ENCODE measurements at places on chromosomes 2 and 18.

- no peak for DNase-seq
Measured at GRCh38 chr2:163697846-163698637, 37.8 kb downstream of the FIGN start.

DNA sequence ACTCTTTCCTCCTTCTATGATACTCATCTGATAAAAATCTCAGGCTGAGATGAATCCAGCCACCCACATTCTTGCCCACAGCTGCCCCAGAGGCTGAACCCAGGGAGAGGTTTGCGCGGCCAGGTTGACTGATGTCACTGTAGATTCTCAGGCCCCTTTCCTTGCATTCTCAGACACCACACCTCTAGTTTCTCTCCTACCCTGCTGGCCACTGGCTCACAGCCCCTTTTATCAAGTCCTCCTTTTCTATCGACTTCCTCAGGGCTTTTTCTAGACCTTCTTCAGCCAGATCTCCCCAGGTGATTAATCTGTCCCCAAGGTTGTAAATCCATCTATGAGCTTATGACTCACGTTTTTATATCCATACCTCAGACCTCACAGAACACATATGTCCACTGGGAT is 99.8 kb downstream of the TACR1 start:
- no peak for DNase-seq

GRCh38 chr2:78427170-78427569 is 598.3 kb upstream of the REG3G start:
- no peak for DNase-seq

DNA sequence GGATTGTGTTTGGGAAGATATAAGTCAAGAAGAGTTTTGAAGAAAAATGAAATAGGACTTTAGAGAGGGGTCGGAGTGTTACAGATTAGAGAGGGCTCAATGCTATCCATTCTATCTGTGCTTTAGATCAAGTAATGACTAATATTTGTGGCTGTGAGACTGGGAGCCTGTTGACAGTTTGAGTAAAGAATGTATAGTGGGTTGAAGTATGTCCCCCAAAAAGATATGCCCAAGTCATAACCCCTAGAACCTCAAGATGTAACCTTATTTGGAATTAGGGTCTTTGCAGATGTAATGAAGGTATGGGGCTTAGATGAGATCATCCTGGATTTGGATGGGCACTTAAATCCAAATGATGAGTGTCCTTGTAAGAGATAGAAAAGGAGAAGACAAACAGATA is 55.3 kb upstream of the SERPINE2 start:
- DNase-seq = no peak

DNA sequence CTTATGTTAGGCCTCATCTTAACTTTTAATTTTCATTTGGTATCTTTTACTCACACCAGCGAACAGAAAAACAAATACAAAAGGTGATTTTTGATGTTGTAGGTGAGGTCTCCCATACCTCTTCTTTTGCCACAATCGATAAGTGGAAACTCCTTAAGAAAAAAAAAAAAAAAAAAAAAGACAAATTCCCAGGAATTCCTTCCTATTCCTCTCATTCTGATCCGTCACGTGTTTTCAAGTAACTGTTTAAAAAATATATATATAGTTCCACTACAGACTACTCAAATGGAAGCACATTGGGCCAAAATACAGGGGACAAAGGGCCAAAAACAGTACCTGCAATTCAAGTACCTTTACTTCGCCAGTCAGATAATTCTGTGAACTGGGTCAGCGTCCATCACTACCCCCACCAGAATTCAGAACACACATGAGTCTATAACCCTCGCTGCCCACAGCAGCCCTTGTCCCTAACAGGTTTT is 16.5 kb downstream of the NMUR1 start:
- no peak for DNase-seq

GRCh38 chr2:7057865-7058400 is 140.7 kb downstream of the RNF144A start:
- DNase-seq = no peak

DNA sequence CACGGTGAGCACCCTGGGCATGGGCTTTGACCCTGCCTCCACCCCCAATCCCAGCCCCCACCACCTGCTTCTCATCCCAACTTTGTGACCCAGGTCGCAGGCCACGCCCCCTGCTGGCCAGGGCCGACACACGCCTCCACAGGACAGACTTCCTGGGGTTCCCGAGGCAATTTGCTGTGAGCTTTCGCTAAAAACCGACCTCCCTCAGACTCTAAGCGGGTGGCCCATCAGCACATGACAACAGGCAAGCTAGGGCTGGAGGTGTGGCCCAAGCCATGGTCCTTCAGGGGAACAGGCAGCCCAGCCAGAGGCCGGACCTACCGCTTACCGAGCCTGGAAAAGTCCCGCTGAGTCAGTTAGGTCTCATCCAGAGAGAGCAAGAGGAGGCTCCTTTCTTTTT is 31.9 kb downstream of the C1QL2 start:
- DNase-seq = no peak

DNA sequence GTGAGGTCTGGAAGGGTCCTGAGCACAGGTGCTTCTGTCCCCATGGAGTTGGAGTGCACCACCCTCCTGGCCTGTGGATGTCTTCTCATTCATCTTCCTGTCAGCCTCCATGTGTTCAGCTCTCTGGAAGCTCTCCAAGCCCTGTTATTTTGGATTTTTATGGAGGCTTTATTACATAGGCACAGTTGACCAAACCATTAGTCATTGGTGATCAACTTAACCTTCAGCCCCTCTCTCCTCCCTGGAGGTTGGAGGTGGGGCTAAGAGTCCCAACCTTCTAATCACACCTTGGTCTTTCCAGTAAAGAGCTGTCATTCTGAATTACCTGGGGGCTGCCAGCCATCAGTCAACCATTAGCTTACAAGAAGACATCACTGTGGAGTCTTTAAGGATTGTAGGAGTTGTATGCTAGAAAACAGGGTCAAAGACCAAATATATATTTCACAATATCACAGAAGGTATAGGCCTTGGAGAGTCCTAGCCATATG is 7.5 kb upstream of the MCFD2 start:
- no peak for DNase-seq

- DNase-seq = no peak
Measured at GRCh38 chr2:207960090-207960489, 65.2 kb downstream of the PLEKHM3 start.

GRCh38 chr2:159090514-159091201 is 122.2 kb downstream of the TANC1 start:
- DNase-seq = no peak

- no peak for DNase-seq
Measured at GRCh38 chr18:24704946-24705630, 244.7 kb downstream of the HRH4 start.

DNA sequence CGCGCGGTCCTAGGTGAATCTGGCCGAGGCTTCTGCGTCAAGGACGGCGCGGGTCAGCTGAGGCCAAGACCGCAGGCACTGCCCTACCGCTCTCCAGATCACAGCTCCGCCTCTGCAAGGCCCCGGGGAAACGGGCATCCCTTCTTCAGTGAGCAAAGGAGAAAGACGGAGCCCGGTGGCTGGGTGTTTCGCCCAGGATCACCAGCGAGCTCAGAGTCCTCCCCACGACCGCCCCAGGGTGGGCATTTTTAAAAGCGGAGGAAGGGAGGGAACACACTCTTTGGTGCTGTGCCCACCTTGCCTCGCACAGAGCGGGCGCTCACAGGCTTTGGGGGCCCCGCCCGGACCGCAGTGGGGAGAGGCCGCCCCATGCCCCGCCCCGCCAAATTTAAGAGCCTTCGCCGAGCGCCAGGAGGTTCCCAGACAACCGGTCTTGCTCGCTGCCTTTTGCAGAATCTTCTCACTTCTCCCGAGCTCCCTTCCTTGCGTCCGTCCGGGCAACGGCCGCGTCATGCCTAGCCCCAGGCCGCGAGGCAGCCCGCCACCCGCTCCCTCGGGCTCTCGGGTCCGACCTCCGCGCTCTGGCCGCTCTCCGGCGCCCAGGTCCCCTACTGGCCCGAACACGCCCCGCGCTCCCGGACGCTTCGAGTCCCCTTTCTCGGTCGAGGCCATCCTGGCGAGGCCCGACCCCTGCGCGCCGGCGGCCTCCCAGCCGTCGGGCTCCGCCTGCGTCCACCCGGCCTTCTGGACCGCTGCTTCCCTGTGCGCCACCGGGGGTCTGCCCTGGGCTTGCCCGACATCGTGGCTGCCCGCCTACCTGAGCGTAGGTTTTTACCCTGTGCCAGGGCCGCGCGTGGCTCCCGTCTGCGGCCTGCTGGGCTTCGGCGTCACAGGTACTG is at the start of gene NOTO:
TSS of gene NOTO (plus strand) at position 419 of the 899 bp plus-strand sequence. CDS start at position 512, 93 bp downstream.
- DNase-seq = no peak

DNA sequence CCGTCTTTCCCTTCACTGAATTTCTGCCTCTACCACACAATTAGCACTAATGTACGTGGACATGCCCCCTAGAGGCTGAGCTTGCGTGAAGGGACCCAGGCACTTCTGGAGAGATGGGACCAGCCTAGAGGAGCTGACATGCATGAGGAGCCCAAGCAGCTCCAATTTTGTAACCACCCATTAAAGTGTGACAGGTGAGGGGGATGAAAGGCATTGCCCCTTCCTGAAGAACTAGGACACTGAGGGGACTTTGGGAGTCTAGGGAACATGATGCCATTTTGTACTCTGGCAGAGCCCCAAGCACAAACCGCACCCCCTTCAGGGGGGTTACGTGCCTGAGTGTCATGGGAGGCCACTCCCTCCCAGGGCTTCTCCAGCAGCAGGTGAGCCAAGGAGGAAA is 63.6 kb downstream of the HNRNPLL start:
- no peak for DNase-seq

GRCh38 chr2:55618025-55618274 is 528 bp upstream of the PPP4R3B start:
- no peak for DNase-seq

- DNase-seq = no peak
Measured at GRCh38 chr2:40418614-40419363, 33.1 kb downstream of the SLC8A1 start.

- no peak for DNase-seq
Measured at GRCh38 chr2:221322741-221323140, 249.4 kb downstream of the EPHA4 start.

DNA sequence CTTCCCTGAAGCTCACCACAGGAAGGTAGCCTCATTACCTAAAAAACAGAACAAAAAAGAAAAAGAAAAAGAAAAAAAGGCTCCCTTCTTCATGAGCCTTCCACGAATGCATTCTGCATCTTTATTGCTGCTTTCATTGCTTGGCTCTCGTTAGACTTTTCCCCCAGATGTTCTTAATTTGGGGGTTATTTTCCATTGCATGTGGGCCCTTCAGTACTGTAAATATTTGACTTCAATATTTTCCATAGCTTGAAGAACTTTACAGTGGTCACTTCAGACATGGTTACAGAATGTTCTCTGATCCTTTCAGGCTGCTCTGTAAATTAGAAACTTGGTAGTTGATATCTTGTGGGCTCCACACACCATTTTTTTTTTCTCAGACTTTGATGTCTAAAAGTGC is 65.6 kb upstream of the COPS8 start:
- DNase-seq = no peak

DNA sequence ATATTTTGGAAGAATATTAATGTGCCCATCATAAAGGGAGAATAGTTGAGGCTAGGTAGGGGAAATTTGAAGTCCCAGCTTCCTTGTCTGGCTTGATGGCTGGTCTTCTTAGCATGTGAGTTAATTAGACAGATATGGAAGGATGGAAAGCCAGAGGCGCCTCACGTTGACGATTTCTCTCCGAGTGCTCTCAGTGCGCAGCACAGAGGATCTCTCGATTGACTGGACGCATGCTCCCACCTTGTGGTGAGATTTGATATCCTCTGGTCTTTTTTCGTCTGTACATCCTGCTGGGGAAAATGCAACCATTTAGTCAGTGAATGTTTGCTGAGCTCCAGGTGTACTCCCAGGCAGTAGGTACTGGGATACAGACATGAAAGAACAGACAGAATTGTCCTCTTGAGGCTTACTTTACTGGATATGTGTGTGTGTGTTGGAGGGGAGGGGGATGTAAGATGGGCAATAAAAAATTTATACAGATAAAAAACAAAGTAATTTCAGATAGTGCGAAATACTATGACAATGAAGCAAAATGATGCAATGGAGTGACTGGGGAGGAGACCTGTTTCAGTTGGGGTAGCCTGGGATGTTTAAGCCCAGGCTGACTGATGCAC is 66.9 kb upstream of the ZNG1B start:
- DNase-seq = peak; percentile 33

GRCh38 chr2:224085246-224085645 is 46.2 kb upstream of the SERPINE2 start:
- DNase-seq = no peak

DNA sequence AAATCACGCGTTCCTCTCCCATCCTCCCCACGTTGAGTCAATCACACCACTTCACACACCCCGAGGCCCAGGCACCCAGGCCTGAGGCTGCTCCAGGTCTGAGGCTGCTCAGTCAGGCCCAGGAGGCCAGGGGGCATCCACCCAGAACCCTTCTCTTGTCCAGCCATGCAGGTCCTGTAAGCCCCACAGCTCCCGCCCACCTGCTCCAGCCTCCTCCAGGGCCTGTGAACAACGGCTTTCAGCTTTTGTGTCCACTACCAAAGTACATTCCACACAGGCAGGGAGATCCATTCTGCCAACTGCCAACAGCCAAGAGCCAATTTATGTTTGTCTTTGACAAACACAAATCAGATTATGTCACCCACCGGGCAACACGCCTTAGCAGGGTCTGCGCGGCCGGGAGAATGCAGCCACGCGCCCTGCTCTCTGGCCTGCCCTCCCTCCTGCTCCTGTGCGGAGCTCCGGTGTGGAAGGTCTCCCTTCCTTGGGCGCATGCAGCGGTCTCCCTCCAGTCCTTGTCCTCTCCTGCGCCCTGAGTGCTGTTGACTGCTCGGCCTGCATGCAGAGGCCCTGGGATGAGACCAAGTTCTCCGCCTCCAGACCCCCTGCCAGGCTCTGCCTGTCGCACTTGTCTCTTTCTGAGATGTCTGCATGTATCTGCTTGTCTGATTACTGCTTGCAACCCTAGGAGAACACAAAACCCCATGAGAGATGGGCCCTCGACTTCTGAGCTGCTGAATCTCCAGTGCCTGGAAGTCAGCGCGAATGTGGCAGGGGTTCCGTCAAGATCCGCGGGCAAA is 146.6 kb downstream of the ZNF516 start:
- DNase-seq = no peak

Measured in stimulated activated CD8-positive, alpha-beta memory T cell treated with anti-CD3 and anti-CD28 coated beads, Interleukin-4, amount 100 ng/mL, for 1 hour (primary cell).